WTC11 (cell line): ENCODE measurements at places on chromosomes 6 and 20. TPM values are rescaled to one million over a fixed set of nuclear protein-coding genes. Genes with fewer than 3 reads are reported as not detected.

DNA sequence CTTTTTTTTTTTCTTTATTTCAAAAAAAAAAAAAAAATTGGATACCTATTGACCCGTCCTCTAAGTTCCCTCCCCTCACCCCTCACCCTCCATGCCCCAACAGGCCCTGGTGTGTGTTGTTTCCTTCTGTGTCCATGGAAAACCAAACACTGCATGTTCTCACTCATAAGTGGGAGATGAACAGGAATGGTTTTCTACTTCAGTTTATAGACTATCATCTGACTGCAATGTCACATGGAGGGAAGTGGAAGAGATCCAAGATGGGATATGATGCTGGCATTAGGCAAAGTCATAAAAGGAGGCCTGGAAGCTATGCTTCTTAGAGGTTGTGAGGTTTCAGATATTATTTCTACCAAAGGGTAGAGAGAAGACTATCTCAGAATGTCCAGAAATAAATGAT, 237.5 kb downstream of the MAFB start:
- DNase-seq, result no peak

GRCh38 chr6:30879684-30880427, 4.5 kb upstream of the DDR1 start:
- peak; percentile 7 for DNase-seq

DNA sequence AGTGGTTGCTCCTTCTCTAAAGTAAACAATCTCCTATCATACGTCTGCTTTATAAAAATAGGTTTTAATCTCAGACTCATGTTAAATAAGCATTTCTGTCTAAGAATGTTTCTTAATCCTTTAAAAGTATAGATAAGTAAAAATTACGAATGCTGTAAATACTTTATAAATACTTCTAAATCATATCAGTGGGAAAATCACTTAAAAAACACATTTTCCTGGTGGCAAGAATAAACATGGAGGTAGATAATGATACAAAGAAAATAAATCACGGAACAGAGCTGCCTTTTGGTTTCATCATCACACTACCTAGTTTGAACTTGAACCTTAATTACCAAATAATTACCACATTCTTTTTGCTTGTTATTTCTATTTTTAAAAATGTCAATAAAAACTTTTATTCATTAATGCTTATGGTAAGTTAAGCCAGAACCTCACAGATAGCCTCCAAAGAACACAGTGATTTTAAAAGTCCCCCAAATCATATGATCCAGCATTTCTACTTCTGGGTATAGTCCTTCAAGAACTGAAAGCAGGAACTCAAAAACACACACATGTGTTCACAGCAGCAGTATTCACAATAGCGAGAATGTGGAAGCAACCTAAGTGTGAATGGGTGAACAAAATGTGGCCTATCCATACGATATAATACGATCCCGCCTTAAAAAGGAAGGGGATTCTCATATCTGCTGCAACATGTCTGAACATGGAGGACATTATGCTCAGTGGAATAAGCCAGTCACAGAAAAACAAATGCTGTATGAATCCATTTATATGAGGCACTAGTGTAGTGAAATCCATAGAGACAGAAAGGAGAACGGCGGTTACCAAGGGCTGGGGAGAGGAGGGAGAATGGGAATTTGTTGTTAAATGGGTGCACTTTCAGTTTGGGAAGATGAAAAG, 72.4 kb downstream of the SLC22A23 start:
- no peak for DNase-seq

DNA sequence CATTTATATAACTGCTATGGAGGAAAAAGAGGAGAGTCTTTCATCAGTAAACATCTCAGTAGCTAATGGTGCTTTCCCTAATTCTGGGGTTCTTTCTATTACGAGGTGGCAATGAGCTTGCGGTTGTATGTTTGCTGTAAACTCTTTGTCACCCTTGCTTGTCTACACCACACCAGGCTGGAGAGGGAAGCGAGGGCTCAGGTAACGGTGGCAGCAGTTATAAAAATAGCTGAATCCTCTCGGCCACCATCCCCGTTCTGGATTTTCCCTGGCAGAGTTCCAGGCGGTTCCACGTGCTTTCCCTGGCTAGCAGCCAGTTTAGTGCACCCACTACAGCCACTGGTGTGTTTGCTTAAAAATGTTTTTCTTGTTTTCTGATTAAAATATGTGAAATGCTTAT, 39.0 kb downstream of the MAS1 start:
- DNase-seq, result no peak

GRCh38 chr6:34696739-34697543, at the start of gene ILRUN:
TSS of gene ILRUN (minus strand) at chr6:34696767. CDS start at chr6:34696603, 164 bp downstream.
- peak; percentile 96 for DNase-seq

GRCh38 chr6:583116-583515, 73.8 kb downstream of the HUS1B start:
- DNase-seq, result no peak

- DNase-seq, result no peak
Observed at GRCh38 chr6:161128230-161128629, 136.7 kb downstream of the MAP3K4 start.

DNA sequence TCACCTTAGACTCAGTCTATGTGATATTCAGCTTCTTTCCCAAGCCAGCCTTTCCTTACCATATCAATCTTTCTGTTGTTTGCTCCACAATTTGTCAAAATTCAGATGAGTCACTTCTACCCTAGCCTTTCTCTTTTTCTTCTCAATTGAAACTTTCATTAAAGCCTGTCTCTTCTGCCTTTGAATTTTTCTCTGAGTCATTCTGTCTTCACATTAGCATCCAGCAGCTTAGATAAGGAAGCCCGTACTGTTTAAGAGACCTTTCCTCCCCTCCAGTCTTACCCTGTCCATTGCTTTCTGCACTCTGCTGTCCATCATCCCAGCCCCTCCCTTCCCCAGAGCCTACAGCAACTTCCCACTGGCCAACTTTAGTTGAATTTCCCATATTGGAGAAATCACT, 34.9 kb upstream of the RALGAPA2 start:
- no peak for DNase-seq

GRCh38 chr6:131819572-131820124, 11.8 kb downstream of the ENPP1 start:
- no peak for DNase-seq

GRCh38 chr6:119346936-119347335, 2.6 kb downstream of the MAN1A1 start:
- DNase-seq, result no peak

DNA sequence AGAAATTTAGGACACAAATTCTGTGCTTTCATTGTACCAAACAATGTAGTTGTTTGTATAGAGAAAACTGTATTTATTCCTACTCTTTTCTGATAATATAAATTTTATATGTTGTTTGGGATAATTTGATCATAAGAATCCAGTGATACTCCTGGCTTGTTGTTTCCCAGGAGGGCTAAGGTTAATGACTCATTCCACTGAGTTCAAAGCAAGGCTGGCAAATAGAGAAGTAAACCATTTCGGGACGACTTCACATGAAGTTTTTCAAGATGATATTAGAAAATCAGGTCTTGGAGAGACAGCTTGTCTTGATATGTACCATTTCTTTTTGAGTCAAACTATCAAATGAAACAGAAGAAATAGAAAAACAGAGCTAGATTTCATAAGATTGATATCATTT, 326.1 kb upstream of the CNR1 start:
- DNase-seq, result no peak

DNA sequence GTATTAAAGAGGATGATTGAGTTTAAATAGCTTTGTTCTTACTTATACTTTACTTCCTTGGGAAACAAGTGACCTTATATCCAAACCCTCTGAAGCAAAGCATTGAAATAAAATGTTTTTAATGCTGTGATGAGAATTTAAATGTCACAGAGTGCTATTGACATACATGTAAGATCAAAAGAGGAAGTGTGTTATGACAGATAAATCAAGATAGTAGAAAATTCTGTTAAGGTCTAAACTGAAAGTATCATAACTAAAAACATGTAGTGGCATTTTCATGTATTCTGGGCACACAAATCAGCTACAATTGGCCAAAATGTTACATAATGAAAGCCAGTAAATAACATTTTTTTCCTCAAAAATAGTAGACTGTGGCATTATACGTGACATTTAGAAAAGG, 318.0 kb downstream of the GRIK2 start:
- no peak for DNase-seq

GRCh38 chr6:117465691-117466090, 16.8 kb upstream of the DCBLD1 start:
- DNase-seq, result no peak

DNA sequence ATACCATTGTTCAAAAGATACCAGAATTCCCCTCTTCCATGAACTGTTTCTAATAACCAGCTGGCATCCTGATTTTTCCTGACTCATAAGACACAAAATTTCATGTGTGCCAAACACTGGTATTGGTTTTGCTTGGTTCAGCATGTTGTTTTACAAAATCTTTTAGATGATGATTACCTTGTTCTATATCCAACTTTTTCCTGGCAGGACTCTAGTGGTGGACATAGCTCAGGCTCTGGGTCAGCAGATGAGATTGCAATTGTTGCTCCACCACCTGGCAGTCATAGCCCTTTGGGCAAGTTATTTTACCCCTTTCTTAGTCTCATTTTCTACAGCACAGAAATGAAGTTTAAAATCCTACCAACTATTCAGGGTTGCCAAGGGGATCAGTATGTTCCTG, 6.2 kb downstream of the TRIM38 start:
- DNase-seq, result no peak

DNA sequence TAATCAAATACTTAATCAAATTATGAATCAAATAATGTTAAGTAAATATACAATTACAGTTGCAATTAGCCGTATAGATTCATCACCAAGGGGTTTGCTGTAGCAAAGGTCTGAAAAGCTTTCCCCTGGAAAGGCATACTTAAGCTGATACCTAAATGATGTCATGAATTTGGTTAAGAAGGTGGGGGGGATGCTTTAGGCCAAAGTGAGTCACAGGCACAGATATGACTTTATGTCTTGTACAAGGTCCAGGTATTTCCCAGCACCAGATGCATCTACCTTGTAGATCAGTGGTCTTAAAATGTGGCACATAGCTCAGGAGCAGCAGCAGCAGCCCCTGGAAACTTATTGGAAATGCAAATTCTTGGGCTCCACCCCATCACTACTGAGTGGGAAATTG, 557.3 kb upstream of the CDH4 start:
- DNase-seq, result no peak

- no peak for DNase-seq
Observed at GRCh38 chr6:44423306-44423705, 35.8 kb downstream of the CDC5L start.

DNA sequence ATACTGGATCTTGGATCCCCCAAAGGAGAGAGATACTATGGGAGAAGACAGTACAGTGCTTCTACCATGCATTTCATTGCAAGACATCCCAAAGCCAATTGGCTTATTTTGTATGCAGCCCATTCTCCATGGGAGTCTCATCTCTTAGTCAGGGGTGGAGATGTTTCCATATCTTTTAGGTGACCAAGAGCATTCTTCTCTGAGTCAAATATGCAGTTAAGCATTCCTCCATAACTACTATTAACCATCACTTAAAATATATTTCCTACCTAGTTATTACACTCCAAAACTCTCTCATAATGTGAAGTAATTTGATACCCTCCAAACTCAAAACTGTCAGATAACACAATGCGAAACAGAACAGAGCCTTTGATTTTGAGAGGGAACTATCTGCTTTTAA, 542.6 kb downstream of the HDGFL1 start:
- no peak for DNase-seq

DNA sequence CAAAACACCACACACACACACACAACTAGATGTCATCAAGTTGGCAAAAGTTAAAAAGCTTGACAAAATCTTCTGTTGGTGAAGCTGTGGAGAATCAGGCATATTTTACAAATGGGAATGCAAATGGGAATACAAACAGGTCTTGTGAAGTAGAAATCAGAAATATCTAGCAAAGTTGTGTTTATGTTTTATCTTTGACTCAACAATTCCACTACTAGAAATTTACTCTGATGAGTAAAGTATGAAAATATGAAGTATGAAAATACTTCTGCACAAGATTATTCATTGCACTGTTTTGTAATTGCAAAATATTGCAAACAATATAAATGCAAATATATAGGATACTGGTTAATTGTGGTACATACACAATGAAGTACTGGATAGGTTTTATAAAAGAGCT, 1166.0 kb upstream of the GJE1 start:
- DNase-seq, result no peak

GRCh38 chr20:47843886-47844567, 58.7 kb upstream of the SULF2 start:
- DNase-seq, result no peak

The WFDC5 gene
- not detected in 3 replicates for total RNA-seq

The BPI gene
- total RNA-seq, result not detected in 3 replicates

The DOK5 gene
- 8.8 to 10.4 TPM (median 10.1 TPM) in 3 replicates for total RNA-seq

The SRMS gene
- 0.21 to 0.46 TPM (median 0.26 TPM) in 3 replicates for total RNA-seq

The FAM184A gene
- total RNA-seq, result 13.3 to 19.2 TPM (median 16.2 TPM) in 3 replicates

The RIPOR3 gene
- total RNA-seq, result 5.4 to 6.5 TPM (median 6.0 TPM) in 3 replicates

The LINC00237 gene
- total RNA-seq, result 0.78 to 3.1 TPM (median 0.80 TPM) in 3 replicates

The KCNK5 gene
- total RNA-seq, result 31.7 to 41.8 TPM (median 34.3 TPM) in 3 replicates

The OR2J3 gene
- total RNA-seq, result 0.30 TPM in 1 of 3 replicates, not detected in the others

The BRD2 gene
- total RNA-seq, result 206 to 222 TPM (median 214 TPM) in 3 replicates

The MCCD1 gene
- not detected in 3 replicates for total RNA-seq
